Stimulated activated CD4-positive, alpha-beta T cell treated with anti-CD3 and anti-CD28 coated beads, Interleukin-15, amount 100 ng/mL, for 1 hour (primary cell): ENCODE measurements at places on chromosomes 11 and 22.

GRCh38 chr11:70688142-70688541, 289.8 kb downstream of the CTTN start:
- no peak for DNase-seq

GRCh38 chr22:41844036-41844435, 11.1 kb downstream of the SREBF2 start:
- DNase-seq: no peak

DNA sequence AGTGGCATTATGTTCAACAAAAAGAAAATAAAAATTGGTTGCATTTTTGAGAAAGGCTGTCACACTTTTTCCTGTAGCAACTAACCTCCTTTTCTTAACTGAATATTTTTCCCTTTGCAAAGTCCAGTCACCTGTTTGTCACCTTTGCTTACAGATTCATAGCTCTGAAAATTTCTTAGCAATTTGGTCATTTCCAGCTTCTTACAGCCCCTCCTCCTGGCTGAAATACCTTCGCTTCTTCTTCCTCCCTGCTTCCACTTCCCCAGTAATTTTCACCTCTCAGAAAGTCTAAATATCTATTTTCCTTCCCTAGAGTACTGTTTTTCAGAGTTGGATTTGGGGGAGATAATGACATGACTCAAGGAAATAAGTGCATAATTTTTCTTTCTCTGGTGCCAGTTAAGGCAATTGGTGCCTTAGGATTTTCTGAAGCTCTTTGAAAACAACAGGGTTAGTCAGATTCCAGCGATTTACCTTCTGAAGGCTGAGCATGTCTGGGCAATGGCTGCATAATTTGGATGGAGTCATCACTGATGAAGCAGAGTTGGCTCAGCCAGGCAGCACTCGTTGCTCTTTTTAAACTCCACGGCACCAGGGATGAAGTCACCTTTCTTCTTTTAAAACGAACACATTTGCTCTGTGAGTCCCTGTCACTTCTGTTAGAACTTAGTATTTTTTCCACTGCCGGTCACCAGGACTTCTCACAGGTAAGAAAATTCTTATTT, 62.1 kb upstream of the AMOTL1 start:
- DNase-seq: no peak

GRCh38 chr22:17152971-17153370, 6.1 kb downstream of the HDHD5 start:
- no peak for DNase-seq

DNA sequence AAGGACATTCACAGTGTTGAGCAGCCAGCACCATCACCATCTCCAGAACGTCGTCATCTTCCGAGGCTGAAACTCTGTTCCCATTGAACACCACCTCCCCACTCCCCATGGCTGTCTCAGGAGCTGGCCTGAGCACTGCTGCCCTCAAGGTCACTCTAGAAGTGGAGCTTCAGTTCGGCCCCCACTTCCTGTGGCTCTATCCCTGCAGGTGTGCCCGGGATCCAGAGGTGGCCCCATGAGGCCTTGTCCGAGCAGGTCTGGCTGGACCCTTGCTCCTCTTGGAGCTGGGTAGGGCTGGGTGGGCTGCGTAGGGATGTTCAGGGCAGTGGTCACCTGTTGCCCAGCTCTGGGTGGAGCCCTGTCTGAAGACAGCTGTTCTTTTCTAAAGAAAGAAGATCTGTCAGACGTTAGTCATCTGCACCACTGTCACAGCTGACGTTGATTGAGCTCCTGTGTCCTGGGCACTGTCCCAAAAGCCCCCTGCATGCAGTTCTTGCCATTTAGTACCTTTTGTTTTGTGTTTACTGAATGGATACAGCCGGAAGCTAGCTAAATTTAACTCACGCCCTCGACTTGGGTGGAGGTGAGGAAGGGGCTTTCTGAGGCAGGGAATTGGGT, 75.5 kb upstream of the CLDN5 start:
- no peak for DNase-seq

- DNase-seq: no peak
Observed at GRCh38 chr11:111941963-111942362, 4.8 kb downstream of the DIXDC1 start.

GRCh38 chr11:123371506-123372297, 58.4 kb upstream of the GRAMD1B start:
- DNase-seq: no peak

DNA sequence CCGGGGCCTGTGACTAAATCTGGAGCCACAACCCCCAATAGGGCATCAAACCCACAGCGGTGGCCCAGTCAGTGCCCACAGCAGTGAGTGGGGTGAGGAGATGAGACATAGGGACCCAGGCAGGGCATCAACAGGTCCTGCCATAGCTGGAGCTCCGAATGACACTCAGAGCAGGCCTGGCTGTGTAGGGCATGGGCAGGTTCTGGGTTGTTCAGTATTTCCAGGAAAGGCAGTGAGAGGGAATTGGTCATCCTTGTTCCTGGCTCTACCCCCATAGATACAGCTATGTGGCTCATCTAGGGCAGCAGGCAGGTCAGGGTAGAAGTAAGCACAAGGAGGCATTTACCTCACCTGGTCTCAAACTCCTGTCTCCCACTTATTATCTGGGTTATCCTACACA, 126.6 kb downstream of the BUD13 start:
- no peak for DNase-seq

- no peak for DNase-seq
Observed at GRCh38 chr11:33690290-33691065, 10.1 kb downstream of the C11orf91 start.

DNA sequence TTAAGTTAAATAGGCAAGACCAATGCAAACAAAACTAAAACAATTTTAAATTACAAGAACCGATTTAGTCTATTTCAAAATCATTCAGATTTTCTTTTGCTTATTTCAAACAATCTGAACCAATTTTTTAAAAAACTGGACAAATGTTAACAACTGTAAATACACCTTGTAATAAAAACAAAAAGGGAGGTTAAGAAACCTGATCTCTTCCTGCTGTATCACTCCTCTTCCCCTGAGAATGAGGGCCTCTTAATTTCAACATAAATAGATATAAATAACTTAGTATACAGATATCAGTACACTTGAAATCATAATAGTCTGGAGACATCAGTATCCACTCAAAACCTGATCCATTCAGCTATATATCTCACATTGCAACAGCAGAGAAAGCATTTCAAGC, 346.6 kb downstream of the TTC28 start:
- no peak for DNase-seq

DNA sequence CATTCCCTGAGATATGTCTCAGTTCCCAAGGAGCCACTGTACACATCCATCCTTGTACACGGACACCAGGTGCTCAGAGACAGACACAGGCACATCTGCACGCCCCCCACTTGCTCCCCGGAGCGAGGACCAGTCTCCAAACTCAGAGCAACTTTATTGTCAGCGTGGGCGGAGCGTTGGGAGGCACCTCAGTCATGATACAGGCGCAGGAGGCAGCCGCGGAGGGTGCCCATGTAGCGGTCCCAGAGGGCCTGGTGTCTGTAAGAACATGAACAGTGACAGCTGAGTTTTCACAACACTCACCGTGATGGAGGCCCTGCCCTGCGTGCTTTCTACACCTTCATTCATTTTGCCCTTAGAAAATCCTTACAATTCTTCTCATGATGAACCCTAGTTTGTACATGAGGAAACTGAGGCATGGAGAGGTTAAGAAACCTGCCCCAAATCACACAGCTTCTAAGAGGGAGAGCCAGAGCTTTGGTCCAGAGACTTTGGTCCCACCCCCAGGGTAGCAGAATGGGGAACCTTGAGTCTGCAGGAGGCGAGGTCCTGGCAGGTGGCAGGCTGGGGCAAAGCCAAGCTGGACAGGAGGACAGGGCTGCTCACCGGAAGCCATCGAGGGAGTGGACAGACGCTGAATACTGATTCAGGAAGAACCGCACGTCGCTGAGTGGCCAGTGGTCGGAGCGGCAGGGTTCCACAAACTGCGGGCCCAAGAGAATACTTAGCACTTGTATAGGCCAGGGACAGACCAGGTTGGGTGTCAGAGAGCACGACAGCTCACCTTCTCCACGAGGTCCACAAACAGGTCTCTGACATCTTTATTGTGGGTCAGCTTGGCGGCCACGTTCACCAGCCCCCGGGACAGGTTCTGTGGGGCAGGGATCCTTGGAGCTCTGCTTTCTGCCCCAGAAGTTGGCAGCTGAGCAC, 4.2 kb downstream of the FIBP start:
- no peak for DNase-seq

DNA sequence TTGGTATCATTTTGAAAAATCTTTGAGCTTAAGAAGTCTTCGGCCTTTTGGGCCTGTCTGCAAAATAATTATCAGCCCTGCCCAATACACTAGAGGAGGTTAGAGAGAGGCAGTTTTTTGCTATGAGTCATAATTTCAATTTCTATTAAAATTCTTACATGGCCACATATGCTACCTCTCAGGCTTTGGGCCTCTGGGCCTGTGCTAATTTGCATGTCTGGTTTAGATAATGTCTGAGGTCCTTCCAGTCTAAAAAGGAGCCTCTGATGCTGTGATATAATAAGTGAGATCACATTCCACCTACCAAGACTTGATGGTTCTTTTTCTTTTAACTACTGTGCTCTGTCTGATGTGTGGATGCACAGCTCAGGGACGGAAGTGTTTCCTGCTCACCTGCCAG, 70.8 kb downstream of the KCNJ1 start:
- DNase-seq: no peak

GRCh38 chr11:122951211-122951610, 30.4 kb downstream of the BSX start:
- no peak for DNase-seq

GRCh38 chr11:62792202-62792575, 383 bp upstream of the TMEM223 start:
- no peak for DNase-seq

DNA sequence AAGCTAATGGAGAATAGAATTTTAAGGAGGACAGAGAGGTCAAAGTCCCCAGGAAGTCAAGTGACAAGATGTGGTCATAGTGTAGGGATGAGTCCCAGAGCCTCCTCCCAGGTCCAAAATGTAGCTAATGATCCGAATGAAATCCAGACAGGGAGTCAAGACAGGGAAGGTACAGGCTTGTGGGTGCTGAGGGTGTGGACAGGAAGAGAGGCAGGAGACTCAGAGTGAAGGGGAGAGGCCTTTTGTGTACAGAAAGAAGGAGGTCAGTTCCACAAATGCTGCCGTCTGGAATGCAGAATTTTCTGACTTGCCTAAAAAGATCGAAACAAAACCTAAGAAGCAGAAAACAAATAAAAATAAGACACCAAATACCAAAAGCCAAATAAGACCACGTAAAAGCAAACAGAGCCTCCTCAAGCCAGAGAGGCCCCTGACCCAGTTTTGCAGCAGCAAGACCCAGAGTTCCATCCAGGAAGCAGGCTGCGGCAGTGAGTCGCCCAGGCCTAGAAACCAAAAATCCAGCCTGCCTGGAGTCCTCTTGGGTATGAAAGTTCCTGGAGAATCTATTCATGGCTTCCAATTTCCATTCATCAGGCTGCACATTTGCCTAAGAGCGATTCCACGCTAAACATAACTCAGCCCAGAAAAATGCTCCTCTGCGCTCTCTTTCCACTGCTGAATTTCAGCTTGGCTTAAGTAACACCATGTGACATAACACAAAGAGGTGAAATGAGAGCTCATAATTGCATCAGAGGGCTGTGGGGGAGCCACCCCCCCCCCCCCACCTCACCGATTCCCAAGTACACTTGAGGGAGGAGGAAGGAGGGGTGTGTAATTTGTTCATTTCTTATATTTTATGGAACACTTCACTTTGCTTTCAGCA, 71.2 kb downstream of the KIRREL3 start:
- no peak for DNase-seq

DNA sequence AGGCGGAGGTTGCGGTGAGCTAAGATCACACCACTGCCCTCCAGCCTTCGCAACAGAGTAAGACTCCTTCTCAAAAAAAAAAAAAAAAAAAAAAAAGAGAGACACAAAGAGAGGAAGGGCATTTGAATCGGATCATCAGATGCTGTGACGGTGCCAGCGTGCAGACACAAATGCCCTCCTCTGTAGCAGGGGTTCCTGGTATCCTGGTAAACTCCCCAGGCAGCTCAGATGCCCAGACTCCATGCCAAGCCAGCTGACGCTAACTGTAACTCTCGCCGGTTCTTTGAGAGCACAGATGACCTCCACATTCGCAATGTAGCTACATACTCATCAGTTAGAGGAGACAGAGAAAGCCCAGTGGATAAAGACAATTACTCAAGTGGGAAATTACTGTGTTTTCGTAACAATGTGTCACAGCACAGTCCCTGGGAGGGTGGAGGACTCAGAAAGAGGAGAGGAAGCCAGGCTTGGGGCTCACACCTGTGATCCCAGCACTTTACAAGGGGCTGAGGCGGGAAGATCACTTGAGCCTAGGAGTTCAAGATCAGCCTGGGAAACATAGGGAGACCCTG, 153.1 kb downstream of the BRD1 start:
- no peak for DNase-seq

DNA sequence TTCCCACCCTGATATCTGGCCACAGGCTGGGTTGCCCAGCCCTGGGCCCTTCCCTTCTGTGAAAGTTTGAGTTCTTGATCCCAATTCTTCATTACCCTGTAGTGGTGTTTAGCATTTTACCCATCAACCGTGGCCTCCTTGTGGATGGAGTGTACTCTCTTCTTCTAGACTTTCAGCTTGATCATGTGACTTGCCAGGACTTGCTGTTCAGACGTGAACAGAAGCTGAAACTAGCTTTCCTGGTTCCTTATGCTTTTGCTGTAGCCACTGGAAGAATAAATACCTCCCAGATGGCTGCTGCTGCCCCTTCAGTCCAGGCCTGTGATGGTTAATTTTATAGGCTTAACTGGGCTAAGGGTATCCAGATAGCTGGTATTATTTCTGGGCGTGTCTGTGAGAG, 32.7 kb upstream of the DAGLA start:
- DNase-seq: no peak

DNA sequence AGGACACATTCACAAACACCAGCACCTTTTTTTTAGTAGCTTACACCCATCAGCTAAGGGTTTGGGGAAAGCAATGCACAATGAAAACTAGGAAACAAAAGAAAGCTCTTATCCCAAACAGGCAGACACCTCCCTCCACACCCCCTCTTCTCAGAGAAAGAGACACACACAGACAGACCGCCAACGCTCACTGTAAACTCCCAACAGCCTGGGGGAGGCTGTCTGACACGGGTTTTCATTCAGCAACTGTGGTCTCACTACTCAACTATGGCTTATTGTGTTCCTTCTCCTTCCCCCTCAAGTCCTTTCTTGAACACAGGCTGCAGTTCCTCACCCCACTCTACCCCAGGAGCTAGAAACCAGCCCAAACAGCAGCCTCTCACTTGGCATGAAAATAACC, 123.4 kb downstream of the C11orf58 start:
- DNase-seq: no peak

DNA sequence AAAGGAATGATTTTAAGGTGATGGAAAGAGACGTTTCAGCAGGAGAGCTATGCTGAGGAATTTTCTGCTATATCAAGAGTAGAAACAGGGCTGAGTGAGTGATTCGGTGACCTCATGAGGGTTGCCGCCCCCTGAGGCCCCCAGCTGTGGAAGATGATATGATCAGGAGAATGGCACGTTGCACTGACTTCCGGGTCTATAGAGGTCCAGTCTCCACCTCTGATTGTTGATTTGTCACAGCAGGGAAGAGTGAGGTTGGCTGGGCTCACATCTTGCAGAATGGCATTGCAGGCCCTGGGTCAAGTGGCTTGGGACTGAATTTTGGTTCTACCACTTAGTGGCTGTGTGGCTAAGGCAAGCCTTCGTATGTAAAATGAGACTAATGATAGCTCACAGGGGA, 205.1 kb downstream of the SNX19 start:
- DNase-seq: no peak
